ENCODE measurements at places on chromosomes 12 and 14. TPM values are rescaled to one million over a fixed set of nuclear protein-coding genes. Genes with fewer than 3 reads are reported as not detected.

DNA sequence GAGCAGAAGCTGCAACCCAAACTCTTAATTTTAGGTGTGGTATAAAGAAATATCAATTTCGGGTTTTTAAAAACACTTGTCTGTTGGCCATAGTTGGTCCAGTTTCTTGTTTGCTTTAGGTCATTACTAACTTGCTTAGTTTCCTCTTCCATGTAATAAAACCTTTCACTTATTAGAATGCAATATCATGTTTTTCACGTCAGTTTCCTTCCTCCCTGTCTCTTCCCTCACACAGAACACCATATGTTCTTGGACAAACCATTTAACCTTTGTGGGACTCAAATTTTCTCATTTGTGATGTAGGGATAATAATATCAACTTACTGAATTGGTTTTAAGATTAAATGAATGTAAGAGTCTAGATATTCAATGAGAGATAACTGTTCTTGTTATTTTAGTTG is 22.9 kb downstream of the PMCH start:
- DNase-seq: no peak
- no peaks in the 10 kb centered on the region for H3K36me3 ChIP-seq
- no peaks in the 10 kb centered on the region for H3K27me3 ChIP-seq
- H3K4me1 ChIP-seq: no peaks in the 10 kb centered on the region
- H3K4me3 ChIP-seq: no peak overlapping the region

DNA sequence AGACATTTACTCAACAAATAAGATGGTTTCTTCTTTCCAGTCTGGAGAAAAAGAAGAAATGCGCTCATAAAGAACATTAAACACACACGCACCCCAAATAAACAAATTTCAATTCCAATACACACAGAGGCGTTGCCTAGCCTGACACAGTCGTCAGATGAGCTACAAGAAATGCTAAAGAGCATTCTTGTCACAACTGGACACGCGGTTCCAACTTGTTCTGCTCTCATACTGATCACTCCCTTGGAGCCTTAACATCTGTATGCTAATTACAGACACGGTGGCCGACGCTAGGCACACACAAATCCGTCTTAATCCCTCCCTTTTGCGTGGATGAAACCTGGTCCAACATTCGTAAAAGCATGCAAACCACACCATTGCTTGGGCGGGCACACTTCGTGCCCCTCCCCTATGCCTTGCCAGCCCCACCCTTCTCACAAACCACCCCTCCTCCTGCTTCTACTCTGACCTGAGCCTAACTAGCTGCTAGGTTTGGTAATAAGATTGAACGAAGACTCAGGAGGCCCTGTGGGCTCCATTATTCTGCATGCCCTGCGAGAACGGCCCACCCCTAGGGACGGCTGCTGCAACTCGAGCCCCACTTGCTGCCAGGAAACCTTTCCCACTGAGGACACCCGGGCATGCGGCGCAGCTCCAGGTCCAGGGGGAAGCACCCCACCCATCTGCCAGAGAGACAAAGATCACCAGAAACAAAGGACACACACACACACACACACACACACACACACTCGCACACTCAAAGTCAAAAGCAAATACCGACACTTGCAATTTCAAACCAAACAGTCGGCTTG is 1.2 kb downstream of the KCNK10 start:
- no peak overlapping the region for H3K27ac ChIP-seq
- no peak overlapping the region for H3K4me3 ChIP-seq
- H3K4me1 ChIP-seq: no peaks in the 10 kb centered on the region
- H3K27me3 ChIP-seq: peaks cover 51% of the 10 kb centered on the region

- no peaks in the 10 kb centered on the region for H3K36me3 ChIP-seq
- H3K27me3 ChIP-seq: no peaks in the 10 kb centered on the region
- no peak overlapping the region for H3K27ac ChIP-seq
- H3K4me3 ChIP-seq: no peak overlapping the region
- H3K4me1 ChIP-seq: no peaks in the 10 kb centered on the region
These were observed 136.6 kb downstream of the SSPN start for GRCh38 chr12:26331960-26332359.

- peaks cover 5% of the 10 kb centered on the region for H3K4me1 ChIP-seq
- no peak overlapping the region for H3K4me3 ChIP-seq
These were observed 190.1 kb upstream of the PRMT8 start for GRCh38 chr12:3300833-3301401.

GRCh38 chr12:117158096-117158495 is 32.2 kb downstream of the FBXO21 start:
- peaks cover 31% of the 10 kb centered on the region for H3K4me1 ChIP-seq
- H3K36me3 ChIP-seq: peaks cover 91% of the 10 kb centered on the region
- H3K27me3 ChIP-seq: no peaks in the 10 kb centered on the region
- no peak overlapping the region for H3K4me3 ChIP-seq
- no peak for DNase-seq
- peak overlapping the region; percentile 77 for H3K27ac ChIP-seq

DNA sequence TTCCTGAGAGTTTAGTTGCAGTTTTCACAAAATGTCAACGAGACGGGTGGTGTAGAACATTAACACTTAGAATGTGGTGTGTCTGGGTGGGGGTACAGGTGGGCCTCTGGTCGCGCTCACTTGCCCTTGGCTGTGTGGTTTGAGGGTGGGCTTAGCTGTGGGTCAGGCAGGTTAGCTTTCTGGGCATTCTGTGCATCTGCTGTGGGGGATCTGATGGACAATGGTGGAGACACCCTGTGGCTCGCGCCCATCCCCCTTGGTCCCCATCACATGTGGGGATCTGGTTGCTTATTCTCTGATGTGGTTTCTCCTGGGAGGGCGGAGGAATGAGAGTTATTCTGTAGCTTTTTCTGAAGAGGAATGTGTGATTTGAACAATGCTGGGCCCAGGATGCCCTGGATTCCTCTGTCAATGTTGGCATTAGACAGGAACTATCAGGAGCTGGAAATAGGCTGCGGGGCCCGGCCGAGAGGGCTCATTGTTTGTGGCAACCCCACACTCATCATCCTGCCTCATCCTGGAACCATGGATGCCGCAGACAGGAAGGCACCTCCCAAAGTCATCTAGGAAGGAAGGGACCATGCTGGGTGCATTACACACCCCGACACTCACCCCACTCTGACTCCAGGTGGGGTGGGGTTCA is 101.6 kb downstream of the TSPAN9 start:
- DNase-seq: no peak
- no peaks in the 10 kb centered on the region for H3K27me3 ChIP-seq
- H3K4me3 ChIP-seq: no peak overlapping the region
- no peaks in the 10 kb centered on the region for H3K36me3 ChIP-seq

The AREL1 gene
- polyA plus RNA-seq: 27.5 TPM

The PITPNM2 gene
- polyA plus RNA-seq: 18.3 TPM

The PRB2 gene
- polyA plus RNA-seq: not detected

The OTOGL gene
- polyA plus RNA-seq: 0.08 TPM
